ENCODE measurements at places on chromosomes 7 and 10.
A peak's percentile ranks its signal among the peaks of the same experiment; 100 is the strongest.

GRCh38 chr7:130446259-130446658, 5.4 kb upstream of the CEP41 start:
- no peak for DNase-seq

DNA sequence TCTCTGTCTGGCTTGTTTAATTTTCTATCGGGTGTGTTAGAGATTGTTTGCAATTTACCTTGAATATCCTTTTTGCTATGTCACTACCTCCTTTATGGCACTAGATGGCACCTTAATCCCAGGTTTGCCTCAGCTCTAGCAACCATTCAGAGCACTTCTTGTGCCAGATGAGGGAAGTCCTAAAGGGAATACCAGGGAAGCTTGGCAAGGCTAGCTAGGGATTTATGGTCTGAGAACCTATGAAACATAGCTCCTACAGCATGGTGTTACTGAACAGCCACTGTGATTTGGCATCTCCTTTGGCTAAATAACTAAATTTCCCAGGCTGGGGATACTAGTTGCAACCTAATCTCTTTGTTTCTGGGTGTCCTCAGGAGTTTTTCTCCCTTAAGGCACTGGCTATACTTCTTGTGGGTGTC, 69.0 kb upstream of the VOPP1 start:
- peak; percentile 79 for DNase-seq

GRCh38 chr7:85068799-85069198, 118.1 kb downstream of the SEMA3D start:
- no peak for DNase-seq

GRCh38 chr10:131050162-131050766, 261.3 kb downstream of the TCERG1L start:
- DNase-seq = no peak

DNA sequence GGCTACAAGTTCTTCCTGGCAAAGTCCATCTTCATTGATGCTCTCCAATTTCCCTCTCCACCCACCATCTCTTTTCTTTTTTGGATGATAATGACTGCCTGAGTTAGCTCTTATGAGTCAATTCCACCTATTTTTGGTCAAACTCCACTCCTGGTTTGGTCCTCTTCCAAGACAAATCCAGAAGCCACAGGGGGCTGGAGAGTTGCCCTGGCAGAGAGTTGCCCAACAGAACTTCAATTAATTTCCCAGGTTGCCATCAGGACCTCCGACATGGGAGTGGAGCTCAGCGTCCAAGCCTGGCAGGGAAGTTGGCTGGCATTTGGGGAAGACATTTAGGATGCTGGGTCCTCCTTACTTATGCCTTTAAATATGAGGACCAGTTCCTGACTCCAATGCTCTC, 29.2 kb upstream of the KCNMA1 start:
- no peak for DNase-seq

DNA sequence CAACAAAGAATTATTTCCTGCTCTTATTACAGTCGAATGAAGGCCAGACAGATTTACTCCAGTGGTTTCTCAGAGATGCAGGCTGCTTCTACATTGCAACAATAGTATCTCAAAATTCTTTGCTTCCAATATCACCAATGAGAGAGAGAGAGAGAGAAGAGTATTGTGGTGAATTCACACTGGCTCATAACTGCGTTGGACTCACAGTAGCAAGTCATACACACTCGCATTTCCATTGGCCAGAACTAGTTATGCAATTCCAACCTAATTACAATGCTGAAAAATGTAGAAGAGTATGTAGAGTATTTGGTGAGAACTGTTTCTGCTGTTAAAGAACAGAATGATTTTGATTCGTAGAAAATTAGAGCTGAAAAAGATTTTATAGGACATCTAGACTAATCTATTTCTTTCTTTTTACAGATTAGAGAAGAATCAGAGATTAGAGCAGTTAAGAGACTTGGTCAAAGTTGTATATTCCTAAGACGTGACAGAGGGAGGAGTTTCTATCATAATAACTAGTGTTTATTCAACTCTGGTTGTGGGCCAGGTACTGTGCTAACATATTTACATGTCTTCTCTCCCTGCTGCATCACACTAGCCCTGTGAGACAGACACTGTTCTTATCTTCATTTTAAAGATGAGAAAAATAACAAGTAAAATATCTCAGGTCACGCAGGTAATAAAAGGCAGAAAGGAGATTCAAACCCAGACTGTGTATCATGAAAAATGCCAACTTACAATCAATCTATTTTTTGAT, 34.6 kb upstream of the PDK4 start:
- DNase-seq = no peak

Data from NCI-H2107 (cell line).